ENCODE measurements at places on chromosomes 1 and 21. TPM values are rescaled to one million over a fixed set of nuclear protein-coding genes. Genes with fewer than 3 reads are reported as not detected.

- DNase-seq, result no peak
Observed at GRCh38 chr1:187928288-187928687, 1099.5 kb downstream of the PLA2G4A start.

Gene TNN
- not detected for total RNA-seq

DNA sequence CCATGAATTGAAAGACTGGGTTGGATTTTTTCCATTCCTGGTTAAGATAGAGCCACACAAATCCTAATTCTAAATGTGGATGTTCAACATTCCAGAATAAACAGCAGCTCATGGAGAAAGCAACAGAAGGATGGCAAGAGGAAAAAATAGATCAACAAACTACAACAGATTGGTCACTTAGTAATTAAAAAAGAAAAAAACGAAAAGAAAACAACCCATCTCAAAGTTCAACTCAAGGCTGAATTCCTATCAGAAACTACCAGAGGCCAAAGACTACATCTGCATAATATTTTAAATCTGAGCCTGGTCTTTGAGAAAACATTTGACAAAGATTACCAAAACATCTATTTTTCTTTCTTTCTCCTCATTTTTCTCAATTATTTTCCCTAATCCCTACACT is 69.9 kb downstream of the TGFBR3 start:
- DNase-seq, result no peak

Gene COL9A2
- total RNA-seq, result 0.78 TPM

GRCh38 chr1:43463479-43463878 is 9.7 kb upstream of the HYI start:
- DNase-seq, result no peak
